ENCODE measurements at places on chromosomes 3 and 15.

GRCh38 chr3:52396907-52397591 is 47.9 kb downstream of the SEMA3G start:
- no peak for DNase-seq

GRCh38 chr3:15983232-15983631 is 185.5 kb upstream of the ANKRD28 start:
- no peak for DNase-seq

DNA sequence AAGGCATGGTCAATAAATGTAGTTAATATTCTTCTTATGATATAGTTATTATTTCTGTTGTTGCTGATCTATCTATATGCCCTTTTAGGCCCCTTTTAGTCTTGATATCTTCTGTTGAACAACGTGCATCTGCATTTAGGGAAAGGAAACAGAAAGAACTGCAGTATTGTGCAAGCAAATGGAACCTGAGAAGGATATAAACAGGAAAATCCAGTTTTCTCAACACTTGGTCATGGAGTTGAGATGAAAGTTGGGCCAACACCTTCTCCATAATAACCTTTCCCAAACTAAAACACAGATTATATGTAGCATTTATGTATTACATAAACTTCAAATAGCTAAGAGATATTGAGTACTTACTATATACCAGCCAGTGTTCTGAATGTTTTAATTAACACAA is 179.7 kb downstream of the ADAMTS9 start:
- no peak for DNase-seq

- peak; percentile 91 for DNase-seq
Observed at GRCh38 chr3:64345371-64345770, 120.1 kb upstream of the PRICKLE2 start.

- DNase-seq = no peak
Observed at GRCh38 chr3:118802325-118803095, 232.1 kb downstream of the IGSF11 start.

DNA sequence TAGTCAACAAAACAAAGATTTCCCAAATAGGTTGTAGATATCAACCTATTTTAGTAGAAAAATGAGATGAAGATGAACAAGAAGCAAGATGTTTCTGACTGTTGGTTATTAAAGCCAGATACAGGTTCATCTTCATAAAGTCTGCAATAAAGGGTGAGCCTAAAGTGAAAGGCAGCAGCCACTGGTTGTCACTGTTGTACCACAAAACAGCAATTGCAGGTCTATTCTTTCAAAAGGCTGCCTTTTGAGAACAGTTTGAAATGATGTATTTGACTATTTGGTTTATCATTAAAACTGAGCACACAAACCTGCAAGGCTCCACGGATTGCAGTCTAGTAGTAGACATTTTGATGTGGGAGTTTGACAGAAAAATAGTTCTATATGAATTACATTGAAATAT is 543.4 kb downstream of the GBE1 start:
- DNase-seq = peak; percentile 58

Data from fibroblast of skin of right biceps (primary cell).